ENCODE measurements at places on chromosomes 13 and 19.

DNA sequence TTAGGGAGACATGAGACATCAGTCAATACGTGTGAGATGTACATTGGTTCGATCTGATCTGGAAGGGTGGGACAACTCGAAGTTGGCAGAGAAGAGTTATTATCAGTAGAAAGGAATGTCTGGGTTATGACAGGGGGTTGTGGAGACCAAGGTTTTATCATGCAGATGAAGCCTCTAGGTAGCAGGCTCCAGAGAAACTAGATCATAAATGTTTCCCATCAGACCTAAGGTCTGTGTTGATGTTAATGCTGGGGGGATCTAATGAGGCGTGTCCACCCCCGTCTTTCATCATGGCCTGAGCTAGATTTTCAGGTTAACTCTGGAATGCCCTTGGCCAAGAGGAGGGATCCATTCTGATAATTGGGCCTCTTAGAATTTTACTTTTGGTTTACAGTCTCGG, 187.0 kb upstream of the KL start:
- peak; percentile 28 for DNase-seq

DNA sequence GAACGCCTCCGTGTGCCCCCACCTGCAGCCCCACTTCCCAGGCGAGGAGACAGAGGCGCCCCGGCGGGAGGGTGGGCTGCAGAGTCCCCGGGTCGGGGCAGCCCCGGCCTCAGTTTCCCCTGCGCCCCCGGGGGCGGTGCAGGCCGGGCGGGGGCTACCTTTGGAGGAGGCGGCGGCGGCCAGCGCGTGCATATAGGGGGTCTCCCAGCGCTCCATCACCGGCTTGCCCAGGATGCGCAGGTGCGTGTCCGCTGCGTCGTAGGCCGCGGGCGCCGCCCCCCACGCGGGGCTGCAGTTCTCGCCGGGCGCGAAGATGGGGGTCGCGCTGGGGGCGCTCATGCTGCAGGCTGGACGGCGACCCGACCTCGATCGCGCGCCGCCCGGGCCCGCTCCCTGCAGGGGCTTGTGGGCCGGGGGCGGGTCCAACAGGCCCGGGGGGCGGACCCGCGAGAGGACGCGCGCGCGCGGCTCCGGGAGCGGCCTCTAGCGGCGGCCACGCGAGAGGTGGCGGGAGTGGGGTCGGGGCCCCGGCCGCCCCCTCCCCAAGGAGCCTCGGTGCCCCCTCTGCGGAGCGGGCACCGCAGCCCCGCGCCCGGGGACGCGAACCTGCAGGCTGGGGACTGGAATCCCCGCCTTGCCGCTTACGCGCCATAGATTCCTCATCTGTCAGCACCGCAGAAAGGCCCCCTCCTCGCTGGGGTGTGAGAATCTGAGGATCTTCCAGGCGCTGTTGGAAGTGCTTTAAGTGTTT, at the start of gene GAMT:
Gene GAMT, minus strand, starts transcription at position 405 of the 751 bp plus-strand sequence. Its CDS starts 66 bp downstream, at position 339.
- DNase-seq = no peak

DNA sequence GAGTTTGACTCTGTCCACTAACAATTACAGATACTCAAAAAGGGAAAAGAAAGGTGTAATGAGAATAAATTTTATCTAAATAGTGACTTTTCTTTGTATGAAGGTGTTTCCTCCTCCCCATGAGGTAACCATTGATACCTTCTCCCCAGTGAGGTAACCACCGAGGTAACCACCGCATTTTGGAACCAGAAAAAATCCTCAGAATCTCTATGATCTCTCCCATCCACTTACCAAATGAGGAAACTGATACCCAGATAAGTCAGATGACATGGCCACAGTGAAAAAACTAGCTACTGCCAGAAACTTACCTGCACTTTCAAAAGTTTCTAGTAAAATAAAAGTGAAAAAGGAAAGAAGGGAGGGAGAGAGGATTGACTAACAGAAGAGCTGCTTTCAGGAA, 124.0 kb upstream of the FNDC3A start:
- no peak for DNase-seq

DNA sequence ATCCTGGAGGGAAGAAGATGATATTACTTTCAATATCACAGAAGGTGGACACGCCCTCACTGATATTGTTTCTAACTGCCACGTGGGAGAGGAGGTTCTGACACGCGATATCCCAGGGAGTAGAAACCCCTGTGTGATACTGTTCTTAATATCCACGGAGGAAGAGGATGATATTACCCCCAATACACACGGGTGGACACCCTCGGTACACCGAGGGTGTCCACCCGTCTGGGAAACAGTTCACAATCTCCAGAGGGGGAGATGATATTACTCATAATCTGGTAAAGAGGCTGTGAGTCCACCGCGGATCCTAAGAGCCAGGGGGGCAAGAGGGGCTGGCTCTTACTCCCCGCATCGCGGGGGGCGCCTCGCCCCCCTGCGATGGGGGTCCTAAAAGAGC, 29.7 kb upstream of the RGCC start:
- no peak for DNase-seq

GRCh38 chr19:33343859-33344572, 29.5 kb upstream of the CEBPG start:
- no peak for DNase-seq

DNA sequence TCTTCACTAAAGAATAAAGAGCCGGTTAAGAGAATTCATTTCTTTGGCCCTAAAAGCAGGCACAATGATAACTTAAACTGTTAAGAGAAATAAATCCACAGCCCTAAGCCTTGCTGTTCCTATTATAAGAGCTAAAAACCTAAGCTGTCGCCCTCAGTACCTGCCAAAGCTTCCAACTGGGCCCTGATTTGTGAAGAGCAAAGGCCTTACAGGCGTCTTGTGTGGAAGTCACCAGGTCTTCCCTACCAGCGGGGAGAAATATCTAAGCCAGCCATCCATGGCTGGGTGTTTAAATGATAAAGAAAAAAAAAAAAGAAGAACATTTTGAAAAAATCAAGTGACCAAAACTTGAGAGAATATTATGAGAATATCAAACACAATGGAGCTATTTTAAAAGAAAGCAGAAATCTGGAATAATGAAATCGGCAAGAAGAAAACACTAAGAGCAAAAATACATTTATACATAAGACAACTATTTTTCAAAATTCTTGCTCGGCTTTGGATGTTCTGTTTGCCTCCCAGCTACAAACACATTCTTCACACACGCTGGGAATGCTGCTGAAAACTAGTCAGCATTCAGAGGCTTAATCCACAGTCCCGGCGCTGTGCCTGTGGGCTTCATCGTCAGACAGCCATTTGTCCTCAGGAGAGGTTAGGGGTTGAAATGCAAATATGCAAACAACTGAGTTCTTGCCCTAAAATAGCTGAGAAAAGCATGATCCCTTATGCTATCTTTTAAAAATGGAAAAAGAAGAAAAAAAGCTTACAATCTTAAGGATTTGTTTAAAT, 89.8 kb upstream of the LSM14A start:
- DNase-seq = peak; percentile 25

- peak; percentile 57 for DNase-seq
These were observed 14.8 kb downstream of the OPA3 start for GRCh38 chr19:45569619-45570421.

DNA sequence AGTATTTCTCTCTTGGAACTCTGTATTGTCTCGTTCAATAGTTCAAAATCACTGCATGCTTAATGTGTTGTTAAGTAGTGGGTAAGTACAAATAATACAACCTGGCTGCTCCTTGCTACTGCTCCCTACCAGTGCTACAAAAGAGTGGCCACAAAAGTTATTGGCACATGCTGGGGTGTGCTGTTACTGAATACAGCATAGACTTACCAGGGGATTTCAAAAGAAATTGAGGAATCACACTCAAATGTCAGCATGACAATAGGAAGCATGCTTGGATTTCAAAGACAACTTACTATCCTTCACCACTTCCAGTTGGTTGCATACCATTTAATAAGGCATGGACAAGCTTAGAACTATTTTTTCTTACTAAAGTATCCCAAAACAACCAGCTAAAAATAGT, 1041.3 kb upstream of the SPRY2 start:
- no peak for DNase-seq

DNA sequence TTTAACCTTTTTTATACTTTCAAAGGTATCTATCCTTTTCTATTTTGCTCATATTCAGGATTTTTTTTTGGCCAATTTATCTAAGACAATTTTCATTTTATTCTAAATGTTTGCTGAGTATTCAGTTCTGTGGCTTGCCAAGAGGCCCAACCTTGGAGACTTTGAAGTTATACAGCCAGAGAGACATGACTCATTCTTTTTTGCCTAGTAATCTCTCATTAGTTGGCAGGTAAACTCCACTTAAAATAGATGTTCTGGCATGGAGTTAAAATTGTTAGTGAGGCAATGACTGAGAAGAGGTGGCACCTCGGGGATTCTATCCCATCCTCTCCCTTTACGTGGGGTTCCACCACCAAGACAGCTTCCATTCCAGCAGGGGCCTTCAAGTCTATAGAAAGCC, 213.8 kb downstream of the KCTD12 start:
- peak; percentile 79 for DNase-seq

GRCh38 chr19:29872224-29872731, 60.5 kb downstream of the CCNE1 start:
- DNase-seq = peak; percentile 26

- DNase-seq = no peak
These were observed 368.9 kb downstream of the SLITRK6 start for GRCh38 chr13:85430216-85430794.
